NCI-H446 (cell line): ENCODE measurements at places on chromosomes 11 and 22.
A peak's percentile ranks its signal among the peaks of the same experiment; 100 is the strongest.

DNA sequence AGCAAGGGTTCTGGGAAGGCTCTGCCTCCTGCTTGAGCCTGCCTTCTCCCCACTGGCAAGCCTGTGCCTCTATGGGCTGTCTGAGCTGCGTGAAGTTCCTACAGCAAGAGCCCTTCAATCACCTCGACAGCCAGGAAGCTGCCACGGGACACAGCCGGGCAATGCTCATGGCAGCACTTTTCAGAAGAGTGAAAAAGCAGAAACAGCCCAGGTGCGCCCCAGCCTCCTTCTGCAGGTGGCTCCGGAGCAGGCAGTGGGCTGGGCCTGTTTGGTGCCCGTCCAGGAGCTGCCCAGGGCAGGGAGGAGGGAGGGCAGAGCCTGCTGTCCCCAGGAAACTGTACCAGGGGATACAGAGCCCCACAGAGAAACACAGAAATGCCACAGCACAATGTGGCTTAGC, 24.6 kb upstream of the COMT start:
- no peak for DNase-seq

GRCh38 chr22:43094551-43094950, 5.4 kb upstream of the TTLL1 start:
- no peak for DNase-seq

GRCh38 chr11:135023499-135023898, 611.5 kb upstream of the B3GAT1 start:
- no peak for DNase-seq

- no peak for DNase-seq
Observed at GRCh38 chr22:48393041-48393370, 1434.7 kb downstream of the BRD1 start.

GRCh38 chr11:116530705-116531104, 242.1 kb downstream of the BUD13 start:
- no peak for DNase-seq

- DNase-seq: no peak
Observed at GRCh38 chr11:44673688-44674087, 53.1 kb upstream of the TSPAN18 start.

DNA sequence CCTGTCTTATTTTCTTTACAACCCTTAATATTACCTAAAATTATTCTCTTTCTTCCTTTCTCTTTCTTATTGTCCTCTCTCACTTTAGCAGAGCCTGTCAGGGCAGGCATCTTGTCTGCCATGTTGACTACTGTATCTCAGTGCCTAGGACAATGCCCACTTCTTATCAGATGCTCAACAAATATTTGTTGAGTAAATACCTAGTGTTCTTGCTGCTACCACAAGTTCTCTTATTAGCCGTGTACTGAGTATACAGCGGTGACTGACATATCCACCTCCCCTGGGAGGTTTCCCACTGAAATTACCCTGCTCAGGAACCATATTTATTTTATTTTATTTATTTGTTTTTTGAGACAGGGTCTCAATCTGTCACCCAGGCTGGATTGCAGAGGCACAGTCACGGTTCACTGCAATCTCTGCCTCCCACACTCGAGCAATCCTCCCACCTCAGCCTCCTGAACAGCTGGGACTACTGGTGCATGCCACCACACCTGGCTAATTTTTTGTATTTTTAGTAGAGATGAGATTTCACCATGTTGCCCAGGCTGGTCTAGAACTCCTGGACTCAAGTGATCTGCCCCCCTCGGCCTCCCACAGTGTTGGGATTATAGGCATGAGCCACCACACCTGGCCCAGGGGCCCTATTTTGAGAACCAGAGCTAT, 6.7 kb downstream of the HPX start:
- no peak for DNase-seq

- DNase-seq: no peak
Observed at GRCh38 chr22:50621948-50622722, 5.8 kb downstream of the ARSA start.

- DNase-seq: no peak
Observed at GRCh38 chr11:11113626-11114025, 239.4 kb downstream of the CSNK2A3 start.

- no peak for DNase-seq
Observed at GRCh38 chr11:13446444-13446843, 16.6 kb downstream of the BTBD10 start.

DNA sequence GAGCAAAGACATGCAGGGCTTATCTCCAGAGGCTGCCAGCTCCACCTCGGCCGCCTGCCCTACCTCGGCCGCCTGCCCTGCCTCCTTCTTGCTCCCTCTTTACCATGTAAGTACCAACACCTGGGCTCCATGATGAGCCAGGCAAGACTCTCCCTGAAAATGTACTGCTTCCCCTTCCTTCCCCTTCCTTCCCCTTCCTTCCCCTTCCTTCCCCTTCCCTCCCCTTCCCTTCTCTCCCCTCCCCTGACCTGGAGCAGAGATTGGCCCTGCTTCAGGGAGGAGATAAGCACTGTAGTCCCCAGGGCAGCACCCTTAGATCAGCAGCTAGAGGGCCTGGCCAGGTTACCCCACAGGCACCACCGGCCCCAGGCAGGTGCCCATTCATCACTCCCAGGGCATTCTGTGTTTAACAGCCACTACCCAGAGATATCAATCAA, 25.4 kb upstream of the ADORA2A start:
- no peak for DNase-seq

GRCh38 chr11:64854534-64855502, 10.4 kb upstream of the CDC42BPG start:
- DNase-seq: peak; percentile 54

DNA sequence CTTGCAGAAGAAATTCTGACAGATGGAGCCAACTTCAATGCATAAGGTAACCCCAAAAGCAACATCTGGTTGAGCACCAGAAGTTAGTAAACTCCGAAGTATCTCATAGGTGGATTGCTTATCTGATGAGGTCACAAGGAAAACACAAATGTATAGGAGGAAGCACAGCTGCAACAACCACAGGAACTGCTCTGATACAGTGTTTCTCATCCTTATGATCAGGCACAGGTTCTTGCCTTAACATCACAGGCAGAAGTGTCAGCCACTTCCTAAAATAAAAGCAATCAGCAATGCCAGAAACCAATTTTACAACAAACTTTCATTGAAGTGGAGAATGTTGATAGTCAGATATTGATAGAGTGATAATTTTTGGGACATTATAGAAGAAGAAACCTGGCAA, 530.3 kb upstream of the FAT3 start:
- DNase-seq: no peak

DNA sequence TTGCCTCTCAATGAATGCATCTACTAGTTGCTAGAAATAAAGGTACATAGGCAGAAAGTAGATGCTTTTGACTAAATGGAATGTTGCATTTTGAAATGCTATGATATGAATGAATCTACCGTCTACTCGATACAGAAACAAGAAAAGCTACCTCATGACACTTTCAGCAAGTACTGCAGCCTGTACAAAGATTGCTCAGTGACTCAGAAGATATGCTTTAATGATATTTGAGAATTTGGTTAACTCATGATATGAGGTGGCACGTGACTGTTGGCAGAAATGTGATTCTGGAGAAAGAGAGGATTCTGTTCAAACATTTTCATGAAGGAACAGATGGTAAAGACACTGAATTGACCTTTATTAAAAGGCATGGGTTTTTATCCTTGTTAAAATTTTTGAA, 76.0 kb downstream of the HSD17B12 start:
- no peak for DNase-seq

- DNase-seq: no peak
Observed at GRCh38 chr22:29787371-29787980, 20.3 kb downstream of the UQCR10 start.
